ENCODE measurements at places on chromosomes 13 and 19. TPM values are rescaled to one million over a fixed set of nuclear protein-coding genes. Genes with fewer than 3 reads are reported as not detected.

CD37 gene
- total RNA-seq = not detected

CGB3 gene
- not detected for total RNA-seq

ZNF723 gene
- not detected for total RNA-seq

GFY gene
- total RNA-seq = not detected

OR7C1 gene
- not detected for total RNA-seq

OLFM4 gene
- not detected for total RNA-seq

KEAP1 gene
- 97.7 TPM for total RNA-seq

COMP gene
- total RNA-seq = 1.3 TPM

RASGRP4 gene
- total RNA-seq = not detected

VAV1 gene
- under 0.01 TPM for total RNA-seq

ZNF816 gene
- 11.3 TPM for total RNA-seq

PRR12 gene
- total RNA-seq = 0.71 TPM

All from smooth muscle cell of bladder (primary cell).